ENCODE measurements at places on chromosomes 5 and 9.

GRCh38 chr5:32144378-32145207, 29.5 kb downstream of the GOLPH3 start:
- DNase-seq, result no peak

GRCh38 chr5:38642189-38642911, 85.9 kb upstream of the LIFR start:
- no peak for DNase-seq

DNA sequence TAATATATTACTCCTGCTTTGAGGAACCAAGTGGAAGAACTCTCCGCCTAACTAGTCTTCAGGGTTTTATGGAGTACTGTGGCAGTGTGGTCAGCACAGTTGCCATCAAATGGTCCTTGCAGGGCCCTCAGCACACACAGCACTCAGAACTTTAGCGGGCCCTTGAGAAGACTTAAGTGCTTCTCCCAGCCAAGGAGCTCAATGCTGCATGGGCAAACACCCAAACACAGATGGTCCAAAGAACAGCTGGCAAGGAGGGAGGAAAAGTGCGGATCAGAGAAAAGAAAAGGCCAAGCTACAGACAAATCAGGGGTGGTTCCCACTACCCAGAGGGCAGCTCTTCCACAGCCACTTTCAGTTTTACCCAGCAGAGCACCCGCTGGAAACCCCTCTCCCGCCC, 98.6 kb downstream of the SPOCK1 start:
- DNase-seq, result no peak

DNA sequence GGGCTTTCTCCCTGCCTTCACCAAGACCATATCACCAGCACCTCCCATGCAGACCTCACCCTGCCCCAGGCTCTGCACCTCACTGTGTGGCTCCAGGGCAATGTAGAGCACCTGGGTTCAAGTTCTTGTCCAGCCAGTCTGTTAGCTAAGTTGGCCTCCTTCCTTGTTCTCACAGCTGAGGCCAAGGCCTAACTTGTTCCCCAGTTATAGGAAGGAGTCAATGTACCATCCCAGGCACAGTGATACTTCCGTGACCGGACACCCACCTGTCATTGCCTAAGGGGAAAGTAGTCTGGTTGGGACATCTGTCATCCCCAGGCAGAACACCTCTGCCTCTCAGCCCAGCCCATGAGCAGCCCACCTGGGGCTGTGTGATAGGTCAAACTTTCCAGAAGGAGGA, 14.4 kb upstream of the ARAP3 start:
- DNase-seq, result no peak

DNA sequence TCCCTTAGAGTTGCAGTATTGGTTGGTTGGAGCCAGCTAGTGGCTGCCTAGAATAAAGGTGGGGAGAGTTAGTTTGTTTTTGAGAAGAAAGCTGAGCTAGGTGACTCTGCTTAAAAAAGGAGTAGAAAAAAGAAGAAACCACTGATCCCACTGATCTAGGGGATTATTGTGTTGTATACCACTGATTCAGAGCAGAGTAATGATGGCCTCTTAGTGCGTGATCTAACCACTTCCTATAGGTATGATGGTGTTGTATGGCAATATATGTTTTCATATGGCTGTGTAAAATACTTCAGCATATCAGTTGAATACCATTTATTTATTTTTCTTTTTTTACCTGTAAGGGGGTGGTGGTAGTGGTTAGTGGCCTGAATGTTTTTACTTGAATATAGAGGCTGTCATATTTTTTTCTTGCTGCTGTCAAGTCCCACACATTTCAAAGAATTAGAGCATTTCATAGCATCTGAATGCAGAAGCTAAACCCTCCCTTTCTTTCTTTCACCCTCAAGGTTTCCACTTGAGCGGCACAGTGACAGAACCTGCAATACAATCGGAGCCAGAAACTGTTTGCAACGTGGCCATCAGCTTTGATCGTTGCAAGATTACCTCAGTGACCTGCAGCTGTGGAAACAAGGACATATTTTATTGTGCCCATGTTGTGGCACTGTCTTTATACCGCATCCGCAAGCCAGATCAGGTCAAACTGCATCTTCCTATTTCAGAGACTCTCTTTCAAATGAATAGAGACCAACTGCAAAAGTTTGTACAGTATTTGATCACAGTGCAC, 140.3 kb downstream of the ZSWIM6 start:
- DNase-seq, result no peak

GRCh38 chr5:103901885-103902284, 339.3 kb upstream of the NUDT12 start:
- no peak for DNase-seq

- peak; percentile 31 for DNase-seq
Observed at GRCh38 chr5:143222287-143223231, 180.9 kb downstream of the NR3C1 start.

DNA sequence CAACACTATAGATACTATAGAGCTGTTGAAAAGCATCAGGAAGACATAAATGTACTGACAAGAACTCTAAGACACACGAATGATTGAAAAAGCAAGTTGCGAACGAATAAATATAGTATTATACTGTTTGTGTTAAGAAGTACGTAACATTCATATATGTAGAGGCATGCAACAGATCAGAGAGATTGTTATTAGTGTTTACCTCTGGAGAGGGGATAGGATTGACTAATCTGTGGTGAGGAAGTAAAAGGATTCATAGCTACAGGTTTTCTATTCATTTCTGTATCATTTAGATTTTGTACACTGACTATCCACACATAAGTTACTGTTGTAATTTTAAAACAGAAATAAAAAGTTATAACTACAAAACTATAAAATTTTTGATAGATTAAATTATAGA, 147.6 kb upstream of the SV2C start:
- DNase-seq, result no peak

DNA sequence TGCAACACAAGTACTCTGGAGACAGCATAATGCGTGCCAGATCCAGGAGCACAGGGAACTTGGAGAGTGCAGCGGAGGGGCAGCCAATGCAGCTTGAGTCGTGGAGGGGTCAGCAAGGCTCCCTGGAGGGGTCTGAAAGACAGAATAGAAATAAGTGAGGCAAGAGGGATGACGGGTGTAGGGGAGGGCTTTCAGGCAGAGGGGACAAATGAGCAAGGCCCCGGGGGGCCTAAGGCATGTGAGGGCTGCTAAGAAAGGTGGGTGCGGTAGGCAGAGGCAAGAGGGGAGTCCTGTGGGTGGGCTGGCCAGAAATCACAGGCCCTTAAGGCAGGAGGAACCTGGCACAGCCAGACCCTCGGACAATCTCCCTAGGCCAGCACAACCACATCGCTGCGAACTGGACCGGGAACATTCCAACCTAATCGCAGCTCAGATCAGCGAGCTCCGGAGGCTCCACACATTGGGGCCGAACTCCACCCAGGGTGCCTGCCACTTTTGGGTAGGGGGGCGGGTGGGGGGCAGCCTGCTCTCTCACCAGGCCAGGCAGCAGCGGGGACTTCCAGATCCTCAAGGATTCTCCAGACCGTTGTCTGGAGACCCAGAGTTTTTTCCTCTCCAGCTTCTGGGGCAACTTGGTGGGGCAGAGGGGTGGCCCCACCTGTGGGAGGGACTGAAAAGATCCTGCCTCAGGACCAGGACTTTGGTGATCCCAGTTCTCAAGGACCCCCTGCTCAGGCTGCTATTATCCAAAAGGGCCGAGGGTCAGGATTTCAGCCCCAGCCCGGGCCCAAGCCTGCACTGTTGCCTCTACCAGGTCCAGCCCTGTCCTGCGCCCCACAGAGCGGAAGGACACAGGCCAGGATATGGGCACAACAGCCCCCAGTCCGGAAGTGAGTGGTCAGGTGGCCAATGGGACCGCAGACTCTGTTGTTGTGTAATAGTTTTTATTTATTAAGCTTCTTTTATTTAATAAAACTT, 22.7 kb upstream of the CYSTM1 start:
- no peak for DNase-seq

DNA sequence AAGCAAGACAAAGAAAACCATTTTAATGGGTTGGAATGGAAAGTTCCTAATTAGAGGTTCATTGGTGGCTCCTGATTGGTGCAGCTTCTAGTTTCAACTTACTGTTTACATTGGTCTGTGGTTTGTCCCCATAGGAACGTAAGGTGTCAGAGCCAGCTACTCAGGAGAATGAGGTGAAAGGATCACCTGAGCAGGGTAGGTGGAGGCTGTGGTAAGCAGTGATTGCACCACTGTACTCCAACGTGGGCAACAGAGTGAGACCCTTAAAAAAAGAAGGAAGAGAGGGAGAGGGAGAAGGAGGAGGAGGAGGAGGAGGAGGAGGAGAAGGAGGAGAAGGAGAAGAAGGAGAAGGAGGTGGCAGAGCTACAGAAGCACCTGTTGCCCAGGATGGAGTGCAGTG, 30.4 kb downstream of the KCNIP1 start:
- peak; percentile 3 for DNase-seq

- no peak for DNase-seq
Observed at GRCh38 chr5:121725450-121725849, 126.2 kb upstream of the FTMT start.

GRCh38 chr9:97136421-97136820, 97.5 kb upstream of the CTSV start:
- DNase-seq, result no peak

DNA sequence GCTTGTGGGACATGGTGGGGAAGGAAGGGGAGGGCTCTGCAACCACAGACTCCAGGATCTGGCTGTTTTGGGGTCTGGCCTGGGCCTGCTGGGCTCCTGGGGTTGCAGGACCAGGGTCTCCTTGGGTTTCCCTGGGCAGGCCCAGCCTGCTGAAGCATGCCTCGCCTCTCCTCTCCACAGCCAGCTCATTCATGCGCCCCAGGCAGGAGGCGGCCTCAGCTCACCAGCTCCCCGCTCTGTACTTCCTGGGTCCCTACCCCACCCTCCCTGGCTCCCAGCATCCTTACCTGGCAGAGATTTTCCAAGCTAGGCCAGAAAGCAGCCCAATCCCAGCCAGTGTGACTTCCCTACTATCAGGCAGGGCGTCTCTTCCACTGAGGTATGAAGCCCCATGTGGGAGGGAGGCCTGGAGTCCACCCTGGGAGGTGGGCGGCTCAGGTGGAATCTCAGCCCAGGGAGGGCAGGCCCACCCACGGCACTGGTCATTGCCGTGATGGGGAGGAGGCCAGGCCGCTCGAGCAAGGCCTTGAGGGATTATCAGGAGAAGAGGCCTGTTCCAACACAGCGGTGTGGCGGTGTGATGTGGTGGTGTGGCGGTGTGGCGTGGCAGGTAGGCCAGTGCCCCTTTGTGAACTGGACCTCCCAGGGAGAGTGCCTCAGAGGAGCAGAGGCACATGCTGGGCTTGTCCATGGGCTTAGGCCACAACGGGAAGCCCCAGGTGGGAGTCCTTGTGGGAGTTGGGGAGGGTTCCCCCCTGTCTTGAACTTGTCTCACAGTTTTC, 103.4 kb downstream of the DAB2IP start:
- DNase-seq, result no peak

- DNase-seq, result no peak
Observed at GRCh38 chr5:78821536-78822021, 163.5 kb downstream of the ARSB start.

DNA sequence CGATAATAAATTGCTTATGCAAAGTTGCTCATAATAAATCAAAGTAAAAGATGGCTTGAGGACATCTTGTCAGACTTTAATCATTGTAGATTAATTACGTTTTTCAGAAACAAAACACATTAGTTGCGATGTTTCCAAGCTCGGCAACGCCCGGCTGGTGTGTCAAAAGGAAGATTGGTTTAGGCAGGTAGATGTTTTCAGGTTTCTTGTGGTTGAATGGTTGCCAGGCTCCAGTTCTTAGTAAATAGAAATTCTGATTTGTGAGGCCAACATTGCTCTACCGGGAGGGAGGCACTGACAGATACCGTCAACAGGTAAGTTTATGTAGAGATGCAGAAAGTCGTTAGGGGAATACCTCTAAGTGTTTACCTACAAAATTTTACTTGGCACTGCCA, 280.3 kb downstream of the NPR3 start:
- DNase-seq, result no peak

DNA sequence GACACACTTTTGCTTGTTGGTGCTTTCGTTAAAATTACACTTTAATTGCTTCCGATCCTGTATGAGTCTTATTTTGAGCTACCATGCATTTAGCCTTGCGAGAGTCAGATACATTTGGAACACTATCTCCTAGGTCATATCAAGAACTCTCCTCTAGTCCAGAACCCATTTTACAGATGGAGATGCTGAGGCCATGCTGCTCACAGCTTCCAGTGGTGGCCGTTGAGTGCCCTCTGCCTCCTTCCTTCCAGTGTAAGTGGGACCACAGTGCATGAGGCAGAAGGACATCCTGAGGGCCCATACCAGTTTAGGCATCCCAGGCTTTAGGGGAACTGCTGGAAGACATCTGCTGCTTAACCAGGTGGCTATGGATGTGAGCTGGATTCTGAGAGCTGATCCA, 6.9 kb downstream of the CCNI2 start:
- no peak for DNase-seq

GRCh38 chr5:80097451-80097850, 62.3 kb downstream of the THBS4 start:
- DNase-seq, result no peak

- no peak for DNase-seq
Observed at GRCh38 chr5:120917214-120917758, 453.2 kb downstream of the PRR16 start.

- DNase-seq, result no peak
Observed at GRCh38 chr5:45038366-45038987, 229.7 kb downstream of the MRPS30 start.

GRCh38 chr5:74576941-74577456, 63.5 kb downstream of the ENC1 start:
- no peak for DNase-seq

DNA sequence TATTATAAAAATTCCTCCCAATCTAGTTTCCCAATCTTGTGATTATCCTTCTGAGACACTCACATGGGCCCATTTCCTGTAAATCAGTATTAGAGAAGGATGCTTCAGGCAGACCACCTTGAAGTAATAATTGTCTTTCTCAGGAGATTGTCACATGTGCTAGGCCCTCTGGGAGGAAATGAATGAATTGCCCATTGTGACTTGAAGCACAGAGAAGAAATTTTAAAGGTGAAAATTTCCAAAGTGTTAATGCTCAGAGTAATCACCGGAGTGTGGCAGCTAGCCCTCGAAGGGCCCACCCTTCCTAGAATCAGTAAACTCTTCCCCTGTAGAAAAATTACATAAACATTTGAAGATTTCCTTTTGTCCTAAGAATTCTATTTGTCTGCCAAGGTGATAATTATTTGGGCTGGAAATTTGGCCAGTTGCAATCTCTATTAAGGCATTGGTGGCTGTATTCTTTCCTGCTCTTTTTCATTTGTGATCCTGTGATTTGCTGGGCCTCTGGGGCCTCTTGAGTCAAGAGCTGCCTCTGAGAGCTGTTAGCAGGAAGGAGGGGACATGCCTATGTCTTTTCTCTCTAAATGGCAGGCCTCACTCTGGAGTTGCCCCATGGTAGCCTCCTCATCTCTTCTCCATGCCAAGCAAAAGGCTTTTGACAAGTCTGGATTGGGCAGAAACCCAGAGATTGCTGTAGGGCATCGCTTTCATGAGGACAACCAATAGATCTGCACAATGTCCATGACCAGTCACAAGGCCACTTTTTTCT, 371.5 kb upstream of the ACTBL2 start:
- DNase-seq, result no peak

GRCh38 chr5:82560969-82561368, 282.8 kb upstream of the RPS23 start:
- no peak for DNase-seq

All from CD4-positive, alpha-beta T cell (primary cell).